ENCODE measurements at places on chromosomes 3 and 15. TPM values are rescaled to one million over a fixed set of nuclear protein-coding genes. Genes with fewer than 3 reads are reported as not detected.

Gene TNIK
- total RNA-seq, result 6.3 TPM

Gene SPTBN5
- total RNA-seq, result under 0.01 TPM

DNA sequence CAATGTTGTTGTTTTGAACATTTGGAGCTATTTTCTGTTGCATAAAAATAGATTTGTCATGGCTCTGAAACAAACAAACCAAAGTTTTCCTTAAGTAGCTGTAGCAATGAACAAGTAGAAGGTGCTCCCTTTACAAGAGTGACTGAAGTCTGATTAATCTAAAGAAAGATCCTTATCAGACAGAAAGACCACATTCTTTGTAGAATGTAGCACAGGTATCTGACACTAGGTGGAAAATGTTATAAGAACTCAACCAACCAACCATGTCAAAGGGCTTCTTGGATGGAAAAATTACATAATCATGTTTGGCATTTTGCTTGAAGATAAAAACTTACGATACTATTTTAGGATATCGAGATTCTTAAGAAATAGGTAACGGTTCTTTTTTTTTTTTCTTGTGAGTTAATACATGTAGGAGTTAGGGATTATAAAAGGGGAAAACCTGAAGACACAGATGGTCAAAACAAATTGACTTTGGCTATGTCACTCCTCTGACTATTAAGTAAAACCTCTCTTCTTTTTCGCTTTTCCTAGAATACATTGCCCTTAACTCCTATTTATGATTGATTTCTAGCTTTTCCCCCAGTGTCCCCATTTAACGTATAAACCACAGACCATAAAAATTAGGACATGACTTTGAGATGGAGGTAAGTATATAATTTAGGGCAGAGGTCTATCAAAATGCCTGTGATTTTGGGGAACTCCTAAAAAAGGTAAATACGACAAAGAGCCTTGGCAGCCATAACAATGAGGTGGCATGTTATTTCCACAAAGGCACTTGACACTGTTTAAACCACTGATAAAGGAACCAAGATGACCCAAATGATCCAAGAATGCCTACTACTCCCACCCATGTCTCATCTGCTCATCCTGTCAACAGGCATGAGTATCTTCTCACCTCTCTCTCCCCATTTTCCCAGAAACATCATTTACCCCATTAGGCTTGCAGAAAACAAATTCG lies 72.0 kb downstream of the CCR4 start:
- no peak for DNase-seq

Gene CEMIP
- 51.9 TPM for total RNA-seq

DNA sequence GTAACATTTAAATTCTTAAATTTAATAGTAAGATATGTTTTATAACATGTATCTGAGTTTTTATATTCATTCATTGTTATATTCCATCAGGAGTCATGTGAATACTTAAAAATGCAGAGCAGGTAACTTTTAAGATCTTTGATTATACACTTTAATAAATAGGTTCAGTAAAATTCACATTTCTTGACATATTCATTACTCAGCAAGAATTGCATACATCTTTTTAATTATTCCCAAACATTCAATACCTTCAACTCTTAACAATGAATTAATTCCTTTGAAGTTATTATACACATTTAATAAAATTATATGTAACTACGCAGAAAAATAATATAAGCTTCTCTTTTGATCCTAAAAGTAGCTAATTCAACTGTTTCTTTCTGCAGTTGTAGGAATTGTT lies 105.4 kb downstream of the CNTN4 start:
- DNase-seq, result no peak

Gene CHST14
- total RNA-seq, result 3.8 TPM

Gene AMIGO3
- not detected for total RNA-seq
